Tibial artery (tissue), 4 donors: ENCODE measurements at places on chromosomes 3 and 15.

DNA sequence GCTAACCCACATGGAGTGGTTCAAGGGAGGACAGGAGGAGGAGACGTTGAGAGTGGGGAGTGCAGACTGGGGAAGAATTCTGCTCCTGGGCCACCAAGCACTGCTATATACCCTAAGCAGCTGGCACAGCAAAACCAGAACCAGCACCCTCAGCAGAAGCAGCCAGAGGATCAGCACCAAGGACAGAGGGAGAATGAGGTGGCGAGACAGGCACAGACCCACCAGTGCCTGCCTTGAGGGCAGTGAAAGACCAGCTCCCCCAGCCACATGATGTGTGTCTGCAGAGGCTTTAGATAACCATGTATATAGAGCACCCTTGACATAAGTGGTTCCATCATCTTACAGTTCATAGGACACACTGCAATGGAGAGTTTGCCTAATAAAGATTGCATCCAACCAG, 319.0 kb downstream of the GABRB3 start:
- H3K4me3 ChIP-seq: no peak overlapping the region
- no peak overlapping the region for H3K27ac ChIP-seq
- H3K27me3 ChIP-seq: no peaks in the 10 kb centered on the region
- no peak for DNase-seq
- H3K36me3 ChIP-seq: no peaks in the 10 kb centered on the region

- H3K36me3 ChIP-seq: no peaks in the 10 kb centered on the region
- H3K4me1 ChIP-seq: peaks cover 12% of the 10 kb centered on the region
- H3K4me3 ChIP-seq: peak overlapping the region; percentile 46
- no peaks in the 10 kb centered on the region for H3K27me3 ChIP-seq
Measured at GRCh38 chr15:91099616-91099994, 452 bp upstream of the SV2B start.

- DNase-seq: no peak
- H3K4me3 ChIP-seq: peak overlapping the region; percentile 84
- peak overlapping the region; percentile 89 for H3K27ac ChIP-seq
- no peaks in the 10 kb centered on the region for H3K27me3 ChIP-seq
- peaks cover 27% of the 10 kb centered on the region for H3K36me3 ChIP-seq
- peaks cover 41% of the 10 kb centered on the region for H3K4me1 ChIP-seq
Measured at GRCh38 chr15:73996939-73997338, 2.4 kb downstream of the PML start.

- DNase-seq: no peak
- H3K36me3 ChIP-seq: no peaks in the 10 kb centered on the region
- no peak overlapping the region for H3K4me3 ChIP-seq
- no peaks in the 10 kb centered on the region for H3K27me3 ChIP-seq
Measured at GRCh38 chr15:70023064-70023768, 74.5 kb downstream of the TLE3 start.

GRCh38 chr3:4494895-4495264, 1.7 kb downstream of the ITPR1 start:
- H3K4me1 ChIP-seq: peaks cover 55% of the 10 kb centered on the region
- peak overlapping the region; percentile 80 for H3K4me3 ChIP-seq
- H3K36me3 ChIP-seq: no peaks in the 10 kb centered on the region
- no peak for DNase-seq
- H3K27me3 ChIP-seq: no peaks in the 10 kb centered on the region
- H3K27ac ChIP-seq: peak overlapping the region; percentile 93

DNA sequence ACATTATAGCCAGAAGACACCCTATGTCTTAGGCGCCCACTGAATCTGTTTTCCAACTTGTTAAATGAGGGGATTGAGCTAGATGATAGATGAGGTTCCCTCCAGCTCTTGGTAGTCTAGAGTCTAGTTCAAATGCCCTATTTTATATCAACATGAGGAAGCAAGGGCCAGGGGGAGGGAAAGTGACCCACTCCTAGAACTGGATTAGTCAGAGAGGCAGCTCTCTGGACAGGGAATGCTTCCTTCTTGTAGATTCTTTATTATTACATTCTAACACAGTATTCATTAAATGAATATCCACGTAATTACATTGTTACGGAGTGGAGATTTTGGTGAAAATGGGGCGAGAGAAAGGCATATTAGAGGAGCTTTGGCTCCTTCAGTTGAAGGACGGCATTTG, 89.5 kb downstream of the RAD18 start:
- no peak overlapping the region for H3K4me3 ChIP-seq
- H3K4me1 ChIP-seq: no peaks in the 10 kb centered on the region

- H3K27me3 ChIP-seq: no peaks in the 10 kb centered on the region
- H3K36me3 ChIP-seq: no peaks in the 10 kb centered on the region
- H3K27ac ChIP-seq: no peak overlapping the region
Measured at GRCh38 chr3:72060447-72061034, 275.6 kb upstream of the PROK2 start.
